ENCODE measurements at places on chromosomes 1 and 21.

DNA sequence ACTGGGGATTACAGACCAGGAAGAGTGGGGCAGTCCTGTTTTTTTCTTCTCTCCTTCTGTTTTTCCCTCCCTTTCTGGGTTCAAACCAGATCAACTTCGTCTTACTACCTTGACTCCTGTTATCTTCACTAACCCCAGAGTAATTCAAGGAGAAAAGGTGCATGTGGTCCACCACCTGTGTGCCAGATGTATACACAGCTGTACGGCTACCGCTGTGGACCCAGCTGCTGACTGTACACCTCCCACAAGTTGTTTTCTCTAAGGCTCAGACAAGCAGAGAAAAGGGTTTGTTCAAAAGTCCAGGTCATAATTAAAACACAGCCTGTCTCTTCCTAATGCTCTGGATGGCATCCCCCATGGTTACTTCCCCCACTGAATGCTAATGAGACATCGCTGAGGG, 102.1 kb downstream of the LMX1A start:
- no peak for DNase-seq

DNA sequence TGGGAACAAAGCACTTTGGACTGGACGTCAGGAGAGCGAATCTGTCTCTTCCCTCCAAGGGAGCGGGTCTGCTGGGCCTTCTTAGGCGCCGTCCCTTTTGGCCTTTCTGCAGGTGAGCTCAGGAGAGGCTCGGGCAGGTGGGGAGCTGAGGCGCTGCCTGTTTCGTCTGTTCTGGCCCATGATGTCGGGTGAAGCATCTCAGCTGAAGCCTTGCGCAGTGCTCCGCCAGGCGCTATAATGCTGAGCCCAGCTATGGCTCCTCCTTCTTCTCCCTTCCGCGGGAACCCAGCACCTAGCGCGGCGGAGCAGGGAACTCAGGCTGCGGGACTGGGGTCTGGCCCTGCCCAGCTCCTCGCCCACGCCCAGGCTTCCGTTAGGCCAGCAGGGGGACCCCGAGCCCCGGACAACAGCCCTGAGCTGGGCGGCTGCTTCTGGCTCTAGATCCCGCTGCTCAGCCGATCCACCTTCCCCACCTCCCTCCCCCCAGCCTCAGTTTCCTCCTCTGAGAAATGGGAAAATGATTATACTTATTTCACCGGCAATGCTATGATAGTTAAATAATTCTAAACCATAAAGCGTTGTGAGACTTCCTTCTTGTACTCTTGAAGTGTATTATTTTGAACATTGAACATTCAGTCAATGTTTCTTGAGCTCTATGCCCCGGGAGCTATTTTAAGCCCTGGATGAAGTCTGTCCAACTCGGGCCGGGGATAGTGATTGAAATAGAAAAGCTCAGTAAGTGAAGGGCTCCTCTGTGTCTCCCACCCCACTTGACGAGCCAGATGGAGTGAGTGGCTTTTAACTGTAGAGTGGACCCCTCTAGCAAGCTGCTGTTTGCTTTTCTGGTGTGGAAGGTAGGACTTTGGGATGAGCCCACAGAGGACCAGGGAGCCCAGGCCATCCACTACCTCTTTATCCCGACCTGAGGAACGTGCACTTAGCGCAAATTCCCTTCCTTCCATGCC, 9.6 kb upstream of the ADORA1 start:
- peak; percentile 53 for DNase-seq

GRCh38 chr1:94327001-94327690, 89.8 kb upstream of the ARHGAP29 start:
- DNase-seq: peak; percentile 44

GRCh38 chr1:15452866-15453571, 3.5 kb upstream of the CELA2A start:
- DNase-seq: no peak

DNA sequence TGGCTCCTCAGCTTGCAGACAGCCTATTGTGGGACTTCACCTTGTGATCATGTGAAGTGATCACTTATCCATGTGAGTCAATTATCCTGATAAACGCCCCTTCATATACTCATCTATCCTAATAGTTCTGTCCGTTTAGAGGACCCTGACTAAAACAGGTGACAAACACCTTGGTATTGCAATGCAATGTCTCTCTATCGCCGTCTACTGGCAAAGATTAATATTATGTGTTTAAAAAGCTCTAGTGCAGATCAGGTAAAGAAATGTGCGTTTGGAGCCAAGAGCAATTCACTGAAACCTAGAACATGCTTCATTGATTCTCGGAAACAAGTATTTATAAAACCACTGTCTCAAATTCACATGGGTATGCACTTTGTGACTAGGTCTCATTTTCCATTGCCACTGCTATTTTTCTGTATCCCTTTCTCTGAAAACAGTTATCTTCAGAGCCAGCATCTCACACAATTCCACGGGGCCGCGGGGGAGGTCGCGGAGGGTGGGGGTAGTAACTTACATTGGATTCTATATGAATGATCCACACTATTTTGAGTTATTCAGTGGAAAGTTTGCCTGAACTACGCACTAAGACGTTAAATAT, 554.6 kb upstream of the NCAM2 start:
- DNase-seq: no peak

DNA sequence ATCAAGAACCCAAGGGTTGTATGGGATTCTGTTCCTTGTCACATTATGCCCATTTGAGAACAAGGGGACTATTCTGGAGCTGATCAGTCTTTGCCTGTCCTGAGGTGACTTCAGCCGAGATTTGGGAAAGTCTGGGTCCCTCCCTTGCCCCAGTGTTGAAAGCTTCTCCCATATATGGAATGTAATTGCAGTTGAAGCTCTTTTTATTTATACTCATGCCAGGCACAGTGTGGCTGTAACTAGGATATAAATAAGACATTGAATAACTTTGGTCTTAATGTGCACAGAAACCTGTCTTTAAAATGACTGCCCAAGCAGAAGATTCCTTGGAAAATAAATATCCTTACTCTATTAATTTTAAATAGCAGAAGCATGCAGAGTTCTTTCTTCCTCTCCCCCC, 15.2 kb downstream of the AKNAD1 start:
- no peak for DNase-seq

GRCh38 chr1:41590331-41590730, 105.8 kb upstream of the EDN2 start:
- DNase-seq: no peak

- peak; percentile 38 for DNase-seq
Measured at GRCh38 chr1:145858238-145858900, 512 bp downstream of the PIAS3 start.

DNA sequence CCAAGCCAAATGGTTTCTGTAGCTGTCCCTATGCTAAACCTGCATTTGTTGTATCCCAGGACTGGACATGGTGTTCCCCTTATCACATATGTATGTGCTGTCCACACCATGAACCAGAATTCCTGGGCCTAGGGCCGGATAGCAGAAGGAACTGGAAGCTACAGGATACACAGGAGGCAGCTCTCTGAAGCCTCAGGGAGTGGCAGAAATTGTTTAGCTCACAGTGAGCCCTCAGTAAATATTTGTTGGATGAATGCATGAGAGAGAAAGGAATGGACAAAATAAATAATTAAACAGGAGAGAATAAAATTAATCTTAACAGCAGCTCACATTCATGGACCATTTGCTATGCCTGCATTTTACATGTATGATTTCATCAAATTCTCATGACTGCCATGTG, 2.1 kb downstream of the NIPAL3 start:
- peak; percentile 52 for DNase-seq

- DNase-seq: no peak
Measured at GRCh38 chr1:46133781-46134350, 1.4 kb upstream of the PIK3R3 start.

GRCh38 chr21:44067011-44067839, 40.0 kb upstream of the PWP2 start:
- DNase-seq: no peak

DNA sequence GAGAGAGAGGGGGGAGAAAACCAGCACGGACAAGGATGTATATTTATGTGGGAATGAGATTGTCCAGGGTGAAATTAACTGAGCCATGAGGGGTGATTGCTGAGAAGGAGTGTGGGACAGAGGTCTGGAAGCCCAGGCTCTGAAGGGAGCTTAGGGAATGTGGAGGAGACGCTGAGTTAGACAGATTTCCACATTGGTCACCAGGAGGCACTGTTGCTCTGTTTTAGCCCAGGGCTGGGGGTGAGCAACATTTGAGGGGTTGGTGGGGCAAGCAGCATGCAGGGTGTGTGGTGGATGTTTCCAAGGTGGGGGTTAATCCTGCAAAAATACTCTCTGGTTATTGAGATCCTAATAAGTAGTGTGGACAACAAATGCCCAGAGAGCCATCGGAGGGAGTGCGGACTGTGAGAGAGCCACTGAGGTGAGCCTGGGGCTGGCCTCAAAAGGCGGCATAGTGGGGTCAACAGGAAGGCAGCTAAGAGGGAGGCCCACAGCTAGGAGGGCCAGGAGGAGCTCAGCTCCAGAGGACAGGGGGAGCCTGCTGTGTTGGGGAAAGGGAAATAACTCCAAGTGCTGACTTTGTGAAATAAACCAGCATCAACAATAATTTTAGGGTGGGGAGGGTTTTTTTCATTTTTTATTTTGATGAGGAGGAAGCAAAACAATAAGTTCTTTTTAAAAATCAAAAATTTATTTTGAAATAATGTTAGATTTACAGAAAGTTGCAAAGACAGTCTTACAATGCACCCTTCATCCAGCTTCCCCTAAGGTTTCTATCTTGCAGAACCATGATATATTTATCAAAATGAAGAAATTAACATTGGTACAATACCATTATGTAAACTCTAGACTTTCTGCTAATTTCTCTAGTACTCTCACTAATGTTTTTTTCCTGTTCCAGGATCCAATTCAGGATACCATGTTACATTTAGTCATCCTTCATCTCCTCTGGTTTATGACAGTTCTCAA, 82.8 kb upstream of the CD34 start:
- DNase-seq: no peak

- no peak for DNase-seq
Measured at GRCh38 chr1:55987491-55988249, 591.7 kb downstream of the PLPP3 start.

- peak; percentile 4 for DNase-seq
Measured at GRCh38 chr1:236338096-236338495, 56.0 kb upstream of the EDARADD start.

GRCh38 chr1:31183126-31183525, 56.6 kb downstream of the NKAIN1 start:
- DNase-seq: no peak

- no peak for DNase-seq
Measured at GRCh38 chr1:234825498-234826165, 215.7 kb upstream of the IRF2BP2 start.

- peak; percentile 42 for DNase-seq
Measured at GRCh38 chr1:99264201-99265021, at the start of gene PLPPR4. Gene PLPPR4, plus strand, starts transcription at chr1:99264492. Its CDS starts 102 bp downstream, at chr1:99264594.

- no peak for DNase-seq
Measured at GRCh38 chr1:41348394-41348793, 12.8 kb upstream of the FOXO6 start.

- peak; percentile 61 for DNase-seq
Measured at GRCh38 chr1:167442142-167442848, 76.0 kb downstream of the CD247 start.

GRCh38 chr1:111846842-111847241, 91.1 kb downstream of the DDX20 start:
- no peak for DNase-seq

DNA sequence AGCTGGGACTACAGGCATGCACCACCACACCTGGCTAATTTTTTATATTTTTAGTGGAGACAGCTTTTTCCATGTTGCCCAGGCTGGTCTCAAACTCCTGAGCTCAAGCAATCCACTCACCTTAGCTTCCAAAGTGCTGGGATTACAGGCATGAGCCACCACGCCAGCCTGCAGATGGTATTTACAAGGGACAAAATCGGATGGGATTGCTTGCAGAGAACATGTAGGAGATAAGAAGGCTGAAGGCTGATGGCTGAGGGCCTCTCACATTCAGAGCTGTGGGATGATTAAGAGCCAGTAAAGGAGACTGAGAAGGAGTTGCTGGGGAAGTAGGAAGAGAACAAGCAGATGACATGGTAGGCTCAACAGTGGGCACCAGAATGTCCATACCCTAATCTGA, 24.0 kb upstream of the QSOX1 start:
- DNase-seq: no peak

GRCh38 chr1:106222403-106222802, 834.1 kb upstream of the PRMT6 start:
- peak; percentile 48 for DNase-seq

DNA sequence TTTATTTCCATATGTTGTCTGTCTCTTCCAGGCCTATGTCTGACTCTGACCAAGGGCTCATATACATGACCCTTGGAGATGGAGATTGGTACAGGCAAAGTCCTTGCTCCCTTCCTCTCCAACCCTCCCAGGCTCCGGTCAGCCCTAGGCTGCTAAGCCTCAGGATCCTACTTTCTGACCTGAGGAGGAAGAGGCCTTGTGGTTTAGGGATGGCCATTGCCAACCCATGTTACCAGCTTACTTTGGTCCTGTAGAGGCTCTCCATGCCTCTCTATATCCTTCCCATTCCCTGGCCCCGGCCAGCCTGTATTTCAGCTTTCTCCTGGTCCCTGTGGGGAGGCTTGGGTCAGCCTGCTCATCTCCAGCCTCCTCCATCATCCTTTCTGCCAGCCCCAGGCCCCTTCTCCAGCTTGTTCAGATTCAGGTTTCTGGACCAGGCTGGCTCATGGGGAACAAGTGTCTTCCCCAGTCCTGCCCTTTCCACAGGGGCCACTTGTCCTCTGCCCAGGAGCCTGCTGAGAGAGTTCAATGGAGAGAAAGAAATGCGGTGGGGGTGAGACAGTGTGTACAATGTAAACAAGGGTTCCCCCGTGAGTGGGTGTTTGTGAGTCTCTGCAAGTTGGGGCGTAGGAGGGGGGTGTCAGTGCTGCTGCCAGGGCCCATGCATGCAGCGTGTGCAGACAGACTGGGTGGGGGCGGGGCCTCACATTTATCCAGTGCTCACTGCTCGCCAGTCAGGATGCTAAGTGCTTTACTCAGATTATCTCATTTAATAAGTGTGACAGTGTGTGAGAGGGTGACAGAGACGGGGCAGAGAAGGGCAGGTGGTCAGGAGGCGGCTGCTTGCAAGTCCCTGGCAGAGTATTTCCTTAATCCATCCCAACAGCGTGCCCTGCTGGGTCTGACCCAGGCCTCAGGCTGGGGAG, 31.3 kb upstream of the FOXO6 start:
- no peak for DNase-seq

DNA sequence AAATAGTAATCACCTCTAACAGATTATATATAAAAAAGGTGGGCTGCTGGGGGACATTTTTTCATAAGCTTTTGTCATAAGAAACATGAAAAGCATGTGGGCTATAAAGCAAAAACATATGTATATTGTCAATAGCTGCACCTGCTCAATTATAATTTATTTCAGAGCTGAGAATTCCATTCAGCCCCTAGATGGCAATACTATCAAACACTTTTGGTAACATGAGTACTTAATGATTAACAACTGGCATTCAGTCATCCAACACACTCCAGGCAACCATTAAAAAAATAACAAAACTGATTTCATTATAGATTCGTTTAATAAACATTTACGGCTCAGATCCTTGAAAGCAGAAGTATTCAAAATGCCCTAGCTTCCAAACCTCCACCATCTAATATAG, 115.1 kb downstream of the KCTD3 start:
- peak; percentile 22 for DNase-seq

DNA sequence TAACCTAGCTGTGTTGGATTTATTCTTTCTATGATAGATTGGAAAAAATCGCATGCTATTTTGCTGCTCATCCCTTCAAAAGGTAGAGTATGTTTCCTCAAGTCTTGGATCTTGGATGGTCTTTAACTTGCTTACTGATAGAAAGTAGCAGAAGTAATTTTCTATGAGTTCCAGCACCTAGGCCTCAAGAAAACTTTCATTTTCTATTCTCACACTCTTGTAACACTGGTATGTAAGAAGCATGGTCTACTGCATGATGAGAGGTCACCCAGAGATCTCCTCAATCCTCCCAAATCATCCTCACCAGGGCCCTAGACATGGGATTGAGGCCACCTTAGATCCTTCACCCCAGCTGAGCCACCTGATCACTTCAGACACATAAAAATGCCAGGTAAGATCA, 7.2 kb downstream of the SPTA1 start:
- DNase-seq: no peak

Measured in fibroblast of skin of right quadriceps (primary cell).